Esophagus muscularis mucosa (tissue), 4 donors: ENCODE measurements at places on chromosomes 11 and 22. TPM values are rescaled to one million over a fixed set of nuclear protein-coding genes. Genes with fewer than 3 reads are reported as not detected.
A peak's percentile ranks its signal among the peaks of the same experiment; 100 is the strongest.

- H3K36me3 ChIP-seq = peaks cover 42% of the 10 kb centered on the region
- DNase-seq = no peak
Measured at GRCh38 chr11:64876229-64876750, 2.1 kb downstream of the EHD1 start.

CCDC15 gene
- 1.6 TPM for total RNA-seq

DNA sequence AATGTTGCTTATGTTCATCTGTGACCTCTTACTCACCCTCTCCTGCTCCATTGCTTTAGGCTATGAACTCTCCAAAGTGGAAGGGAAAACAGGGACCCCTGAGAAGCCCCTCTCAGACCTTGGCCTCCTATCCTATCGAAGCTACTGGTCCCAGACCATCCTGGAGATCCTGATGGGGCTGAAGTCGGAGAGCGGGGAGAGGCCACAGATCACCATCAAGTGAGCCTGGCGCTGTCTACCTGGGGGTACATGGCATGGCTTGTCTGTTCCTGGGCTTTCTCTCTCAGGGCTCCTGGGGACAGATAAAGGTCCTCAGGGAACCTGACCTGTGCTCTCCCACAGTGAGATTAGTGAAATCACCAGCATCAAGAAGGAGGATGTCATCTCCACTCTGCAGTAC lies 2.1 kb downstream of the RNASEH2C start:
- no peaks in the 10 kb centered on the region for H3K27me3 ChIP-seq
- H3K4me1 ChIP-seq = peaks cover 17% of the 10 kb centered on the region
- H3K27ac ChIP-seq = no peak overlapping the region
- DNase-seq = no peak
- H3K36me3 ChIP-seq = peaks cover 60% of the 10 kb centered on the region

- no peaks in the 10 kb centered on the region for H3K27me3 ChIP-seq
- peak overlapping the region; percentile 88 for H3K27ac ChIP-seq
- no peaks in the 10 kb centered on the region for H3K36me3 ChIP-seq
- no peak for DNase-seq
- H3K4me3 ChIP-seq = peak overlapping the region; percentile 63
Measured at GRCh38 chr11:122100756-122101080, 15.3 kb downstream of the BLID start.

- no peak overlapping the region for H3K4me3 ChIP-seq
- no peak overlapping the region for H3K27ac ChIP-seq
- no peaks in the 10 kb centered on the region for H3K36me3 ChIP-seq
- peaks cover 24% of the 10 kb centered on the region for H3K4me1 ChIP-seq
- H3K27me3 ChIP-seq = no peaks in the 10 kb centered on the region
Measured at GRCh38 chr11:84024266-84024665, 738.1 kb upstream of the CCDC90B start.

DNA sequence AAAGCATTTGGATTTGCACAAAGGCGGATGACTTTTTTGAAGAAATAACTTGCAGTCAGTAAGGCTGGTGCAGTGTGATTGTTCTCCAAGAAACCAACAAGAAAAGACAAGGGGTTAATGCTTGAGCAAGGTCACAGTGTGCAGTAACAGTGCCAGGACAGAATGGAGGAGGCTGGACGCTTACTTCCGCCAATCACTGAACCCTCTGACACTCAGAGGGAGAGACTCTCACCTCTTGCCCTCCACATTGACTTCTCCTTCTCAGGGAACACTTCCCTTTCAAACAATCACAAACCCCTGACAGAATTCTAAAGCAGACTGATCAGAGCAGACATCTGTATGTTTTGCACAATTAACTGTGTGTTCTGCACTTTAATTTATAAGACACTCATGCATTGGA lies 228.4 kb downstream of the BLID start:
- H3K36me3 ChIP-seq = no peaks in the 10 kb centered on the region
- no peak overlapping the region for H3K27ac ChIP-seq
- DNase-seq = no peak
- H3K4me3 ChIP-seq = no peak overlapping the region

CCDC82 gene
- 12.3 TPM for total RNA-seq

- no peak for DNase-seq
- no peak overlapping the region for H3K4me3 ChIP-seq
- H3K4me1 ChIP-seq = no peaks in the 10 kb centered on the region
- H3K27me3 ChIP-seq = no peaks in the 10 kb centered on the region
- no peaks in the 10 kb centered on the region for H3K36me3 ChIP-seq
- no peak overlapping the region for H3K27ac ChIP-seq
Measured at GRCh38 chr11:3623121-3623520, 18.7 kb downstream of the ART5 start.

TREH gene
- not detected for total RNA-seq

DNA sequence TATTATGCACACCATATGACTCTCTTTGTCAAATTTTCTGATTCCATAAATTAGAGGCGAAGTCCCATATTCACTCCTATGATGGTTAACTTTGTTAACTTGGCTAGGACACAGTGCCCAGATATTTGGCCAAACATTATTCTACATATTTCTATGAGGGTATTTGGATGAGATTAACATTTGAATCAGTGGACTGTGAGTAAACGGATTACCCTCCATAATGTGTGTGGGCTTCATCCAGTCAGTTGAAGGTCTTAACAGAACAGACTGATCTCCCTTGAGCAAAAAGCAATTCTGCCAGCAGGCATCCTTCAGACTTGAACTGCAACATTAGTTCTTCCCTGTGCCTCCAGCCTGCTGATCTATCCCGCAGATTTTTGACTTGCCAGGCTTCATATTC lies 69.9 kb downstream of the FZD4 start:
- no peaks in the 10 kb centered on the region for H3K4me1 ChIP-seq
- no peaks in the 10 kb centered on the region for H3K27me3 ChIP-seq
- H3K27ac ChIP-seq = no peak overlapping the region
- H3K36me3 ChIP-seq = no peaks in the 10 kb centered on the region
- no peak for DNase-seq
- no peak overlapping the region for H3K4me3 ChIP-seq

POTEH gene
- not detected for total RNA-seq

GRCh38 chr11:64429970-64430369 lies 71.0 kb downstream of the RPS6KA4 start:
- H3K4me1 ChIP-seq = no peaks in the 10 kb centered on the region
- no peaks in the 10 kb centered on the region for H3K36me3 ChIP-seq
- H3K27me3 ChIP-seq = peaks cover 16% of the 10 kb centered on the region
- H3K27ac ChIP-seq = no peak overlapping the region

GRCh38 chr22:19179497-19180048 lies 1.0 kb upstream of the SLC25A1 start:
- H3K4me3 ChIP-seq = peak overlapping the region; percentile 83
- H3K27ac ChIP-seq = peak overlapping the region; percentile 97
- peaks cover 46% of the 10 kb centered on the region for H3K4me1 ChIP-seq

SCO2 gene
- total RNA-seq = not detected

OPCML gene
- total RNA-seq = 0.32 TPM

FAM180B gene
- total RNA-seq = not detected

MN1 gene
- 16.2 TPM for total RNA-seq

DNA sequence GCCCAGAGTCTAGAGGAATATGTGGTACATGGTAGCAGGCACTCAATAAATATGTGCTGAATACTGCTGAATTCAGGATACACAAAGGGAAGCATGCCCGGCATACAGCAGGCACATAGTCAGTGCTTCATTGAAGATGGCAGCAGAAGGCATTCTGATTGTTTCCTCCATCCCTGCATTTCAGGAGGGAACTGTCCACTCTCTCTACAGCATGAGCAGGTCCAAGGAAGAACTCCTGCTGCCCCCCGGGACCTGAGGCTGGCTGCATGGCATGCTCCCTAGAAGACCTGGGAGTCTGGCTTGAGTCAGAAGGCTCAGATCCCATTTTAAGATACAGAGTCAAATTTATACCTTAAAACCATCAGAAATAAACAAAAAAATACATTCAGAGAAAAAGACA lies 319.3 kb upstream of the NARS2 start:
- H3K27me3 ChIP-seq = no peaks in the 10 kb centered on the region
- no peaks in the 10 kb centered on the region for H3K4me1 ChIP-seq
- no peak for DNase-seq
- H3K36me3 ChIP-seq = no peaks in the 10 kb centered on the region

RCE1 gene
- total RNA-seq = 8.7 TPM

DNA sequence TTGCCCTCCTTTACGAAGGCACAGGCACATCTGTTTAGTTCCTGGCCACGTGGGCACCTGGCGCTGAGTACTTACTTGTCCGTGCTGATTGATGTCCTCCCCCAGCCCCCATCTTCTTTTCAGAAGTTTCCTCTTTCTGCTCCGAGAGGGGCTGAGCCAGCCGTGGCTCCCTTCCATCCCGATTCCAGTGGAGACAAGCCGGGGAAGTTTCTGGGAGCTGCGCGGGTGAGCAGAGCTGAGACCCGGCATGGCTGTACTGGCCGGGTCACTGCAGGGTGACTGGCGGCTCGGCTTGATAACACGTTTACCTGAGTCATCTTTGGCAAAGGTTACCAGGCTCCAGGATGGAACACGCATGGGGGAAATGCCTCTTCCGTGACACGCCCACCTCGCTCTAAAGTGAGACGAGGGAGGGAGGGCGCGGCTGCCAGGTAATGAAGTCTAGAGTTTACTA lies 45.4 kb upstream of the ATXN10 start:
- H3K4me1 ChIP-seq = no peaks in the 10 kb centered on the region
- no peak for DNase-seq
- no peak overlapping the region for H3K27ac ChIP-seq
- no peaks in the 10 kb centered on the region for H3K36me3 ChIP-seq
- H3K27me3 ChIP-seq = no peaks in the 10 kb centered on the region

- peaks cover 10% of the 10 kb centered on the region for H3K36me3 ChIP-seq
- H3K27ac ChIP-seq = peak overlapping the region; percentile 39
- H3K27me3 ChIP-seq = no peaks in the 10 kb centered on the region
- peak; percentile 91 for DNase-seq
- H3K4me1 ChIP-seq = peaks cover 13% of the 10 kb centered on the region
- peak overlapping the region; percentile 8 for H3K4me3 ChIP-seq
Measured at GRCh38 chr11:114307524-114308203, 11.5 kb downstream of the NNMT start.

- H3K27me3 ChIP-seq = no peaks in the 10 kb centered on the region
- H3K4me1 ChIP-seq = peaks cover 16% of the 10 kb centered on the region
- DNase-seq = no peak
- H3K36me3 ChIP-seq = no peaks in the 10 kb centered on the region
- H3K27ac ChIP-seq = no peak overlapping the region
- H3K4me3 ChIP-seq = no peak overlapping the region
Measured at GRCh38 chr22:45877036-45877380, 100.0 kb downstream of the WNT7B start.

- no peaks in the 10 kb centered on the region for H3K27me3 ChIP-seq
- DNase-seq = no peak
- no peak overlapping the region for H3K27ac ChIP-seq
- H3K4me3 ChIP-seq = no peak overlapping the region
- H3K36me3 ChIP-seq = no peaks in the 10 kb centered on the region
Measured at GRCh38 chr11:35337914-35338305, 81.4 kb downstream of the SLC1A2 start.

GRCh38 chr11:103326070-103326794 lies 217.0 kb downstream of the DYNC2H1 start:
- no peak overlapping the region for H3K27ac ChIP-seq
- no peak overlapping the region for H3K4me3 ChIP-seq
- H3K4me1 ChIP-seq = no peaks in the 10 kb centered on the region
- no peaks in the 10 kb centered on the region for H3K27me3 ChIP-seq
- DNase-seq = no peak
- H3K36me3 ChIP-seq = no peaks in the 10 kb centered on the region

GRCh38 chr11:39078465-39078864 lies 2381.0 kb downstream of the LRRC4C start:
- no peak overlapping the region for H3K4me3 ChIP-seq
- H3K27ac ChIP-seq = no peak overlapping the region
- H3K27me3 ChIP-seq = no peaks in the 10 kb centered on the region

- no peaks in the 10 kb centered on the region for H3K27me3 ChIP-seq
- H3K27ac ChIP-seq = no peak overlapping the region
- H3K4me1 ChIP-seq = no peaks in the 10 kb centered on the region
- H3K36me3 ChIP-seq = no peaks in the 10 kb centered on the region
- peak; percentile 72 for DNase-seq
- H3K4me3 ChIP-seq = no peak overlapping the region
Measured at GRCh38 chr11:116641561-116642045, 131.2 kb downstream of the BUD13 start.

- no peaks in the 10 kb centered on the region for H3K27me3 ChIP-seq
- no peak for DNase-seq
- no peak overlapping the region for H3K27ac ChIP-seq
- H3K36me3 ChIP-seq = no peaks in the 10 kb centered on the region
- no peak overlapping the region for H3K4me3 ChIP-seq
Measured at GRCh38 chr11:119377961-119378667, 3.4 kb downstream of the USP2 start.

DNA sequence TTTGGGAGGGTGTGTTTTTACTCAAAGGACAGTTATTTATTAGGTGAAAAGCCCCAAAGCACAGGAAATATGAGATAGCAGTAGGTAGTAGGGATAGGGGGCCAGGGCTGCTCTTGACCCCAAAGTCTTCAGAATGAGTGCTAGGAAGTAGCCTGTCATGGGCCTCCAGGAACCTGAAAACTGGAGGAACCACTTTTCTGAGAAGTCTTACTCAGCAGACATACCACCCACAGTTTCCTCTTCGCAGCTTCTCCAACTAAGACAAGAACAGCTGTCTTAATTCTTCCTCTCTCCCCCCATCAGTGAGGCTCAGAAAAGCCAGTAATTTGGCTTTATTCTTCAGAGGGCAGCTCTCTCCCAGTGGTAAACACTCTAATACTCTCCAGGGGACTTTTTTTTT lies 84.0 kb upstream of the CTSC start:
- no peaks in the 10 kb centered on the region for H3K36me3 ChIP-seq
- no peak for DNase-seq
- H3K27ac ChIP-seq = peak overlapping the region; percentile 30
- no peaks in the 10 kb centered on the region for H3K27me3 ChIP-seq
- no peak overlapping the region for H3K4me3 ChIP-seq
